ENCODE measurements at places on chromosomes 13 and 19.

DNA sequence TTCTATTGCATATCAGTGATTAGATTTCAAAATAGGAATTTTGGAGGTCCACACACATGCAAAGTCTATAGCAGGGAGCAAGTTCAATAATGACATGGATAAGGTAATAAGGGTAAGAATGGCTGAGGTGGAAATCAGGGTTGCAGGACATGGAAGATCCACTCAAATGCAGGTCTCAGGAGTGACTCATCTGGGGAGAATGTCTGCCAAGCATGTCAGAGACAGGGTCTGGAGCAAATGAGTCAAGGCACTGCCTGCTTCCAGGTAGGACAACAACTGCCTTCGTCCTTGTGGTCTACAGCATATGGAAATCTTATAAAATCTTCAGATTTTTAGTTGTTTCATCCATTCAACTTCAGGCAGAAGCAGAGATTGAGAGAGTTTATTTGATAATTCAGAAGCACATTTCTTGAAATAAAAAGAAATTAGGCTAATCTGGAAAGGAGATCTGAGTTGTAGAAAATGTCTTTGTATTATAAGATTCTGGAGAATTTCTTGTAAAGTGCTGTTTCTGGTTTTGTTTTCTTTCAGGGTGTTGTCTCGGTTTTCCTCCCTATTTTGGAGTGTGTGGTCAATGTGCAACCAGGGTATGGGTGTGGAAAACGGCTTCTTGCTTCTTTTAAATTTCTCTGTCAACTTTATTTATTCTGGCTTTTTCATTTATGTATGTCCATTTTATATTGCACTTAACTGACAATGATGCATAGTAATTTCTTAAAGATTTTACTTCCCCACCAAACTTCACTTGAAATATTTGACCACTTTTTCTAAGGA lies 748.8 kb downstream of the LIG4 start:
- no peak for DNase-seq

DNA sequence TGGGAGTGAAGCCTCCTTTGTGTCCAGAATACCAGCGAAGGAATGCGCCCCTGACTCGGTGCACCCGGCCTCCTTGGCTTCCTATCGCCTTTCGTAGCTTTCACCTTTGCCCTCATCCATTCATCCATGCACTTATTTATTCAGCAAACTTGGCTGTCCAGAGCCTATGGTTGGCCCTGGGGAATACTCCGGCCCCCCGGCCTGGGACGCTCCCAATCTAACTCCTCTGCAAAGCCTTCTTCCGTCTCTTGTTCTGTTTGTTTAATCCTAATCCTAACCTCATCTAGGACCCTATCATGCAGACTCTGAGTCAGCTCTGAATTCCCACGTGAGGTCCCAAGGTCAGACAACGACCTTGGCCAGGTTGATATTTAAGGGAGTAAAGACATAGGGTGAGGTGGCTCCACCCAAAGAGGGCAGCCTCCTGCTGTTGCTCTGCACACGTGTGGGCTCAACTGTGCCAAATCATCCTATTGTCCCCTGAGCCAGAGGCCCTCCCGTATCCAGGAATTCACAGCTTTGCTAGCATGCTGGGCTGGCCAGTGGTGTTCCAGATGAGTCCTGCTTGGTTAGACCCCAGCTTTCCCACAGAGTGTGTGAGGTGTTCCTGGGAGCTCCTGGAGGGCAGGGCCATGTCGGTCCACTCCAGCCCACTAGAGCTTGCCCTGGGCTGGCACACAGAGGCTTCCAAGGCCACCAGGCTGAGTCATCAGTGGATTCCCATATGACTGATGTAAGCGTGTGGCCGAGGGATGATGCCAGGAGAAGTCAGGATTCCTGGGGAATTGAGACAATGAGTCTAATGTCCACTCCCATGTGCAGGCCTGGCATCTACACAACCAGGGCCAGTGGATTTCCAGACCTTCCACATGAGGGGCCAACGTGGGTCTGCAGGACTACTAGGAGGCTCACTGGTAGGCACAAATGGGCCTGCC lies 6.5 kb upstream of the CCNE1 start:
- no peak for DNase-seq

GRCh38 chr19:56142897-56143434 lies 1.9 kb downstream of the ZNF444 start:
- DNase-seq, result no peak

- no peak for DNase-seq
Observed at GRCh38 chr19:29397748-29398147, 128.0 kb upstream of the VSTM2B start.

DNA sequence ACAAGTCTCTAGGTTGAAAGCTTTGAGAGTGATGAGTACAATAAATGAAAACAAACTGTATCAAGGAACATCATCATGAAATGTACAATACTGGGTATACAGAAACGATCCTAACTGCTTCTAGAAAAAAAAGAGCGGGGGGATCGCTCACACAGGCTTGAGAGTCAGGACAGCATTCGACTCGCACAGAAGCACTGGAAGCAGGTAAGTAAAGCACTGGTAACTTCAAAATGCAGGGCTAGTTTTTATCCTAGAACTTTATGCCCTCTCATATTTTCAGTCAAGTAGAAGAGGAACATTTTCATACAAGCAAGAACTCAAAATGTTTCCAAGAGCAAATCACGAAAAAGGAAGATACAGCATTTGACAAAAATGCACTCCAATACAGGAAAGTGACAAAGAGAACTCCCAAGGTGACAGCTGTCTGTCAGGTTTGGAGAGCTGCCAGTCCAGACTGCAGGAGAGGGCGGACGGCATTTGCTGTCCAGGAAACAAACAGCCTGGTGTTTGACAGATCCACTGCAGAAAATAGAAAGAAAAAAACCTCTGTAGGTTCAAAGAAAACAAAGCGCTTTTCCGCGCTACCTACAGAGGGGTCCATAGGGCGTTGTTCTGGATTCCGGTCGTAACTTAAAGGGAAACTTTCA lies 58.2 kb upstream of the XPO4 start:
- DNase-seq, result peak; percentile 62

GRCh38 chr13:35703061-35703460 lies 226.6 kb upstream of the MAB21L1 start:
- DNase-seq, result no peak

DNA sequence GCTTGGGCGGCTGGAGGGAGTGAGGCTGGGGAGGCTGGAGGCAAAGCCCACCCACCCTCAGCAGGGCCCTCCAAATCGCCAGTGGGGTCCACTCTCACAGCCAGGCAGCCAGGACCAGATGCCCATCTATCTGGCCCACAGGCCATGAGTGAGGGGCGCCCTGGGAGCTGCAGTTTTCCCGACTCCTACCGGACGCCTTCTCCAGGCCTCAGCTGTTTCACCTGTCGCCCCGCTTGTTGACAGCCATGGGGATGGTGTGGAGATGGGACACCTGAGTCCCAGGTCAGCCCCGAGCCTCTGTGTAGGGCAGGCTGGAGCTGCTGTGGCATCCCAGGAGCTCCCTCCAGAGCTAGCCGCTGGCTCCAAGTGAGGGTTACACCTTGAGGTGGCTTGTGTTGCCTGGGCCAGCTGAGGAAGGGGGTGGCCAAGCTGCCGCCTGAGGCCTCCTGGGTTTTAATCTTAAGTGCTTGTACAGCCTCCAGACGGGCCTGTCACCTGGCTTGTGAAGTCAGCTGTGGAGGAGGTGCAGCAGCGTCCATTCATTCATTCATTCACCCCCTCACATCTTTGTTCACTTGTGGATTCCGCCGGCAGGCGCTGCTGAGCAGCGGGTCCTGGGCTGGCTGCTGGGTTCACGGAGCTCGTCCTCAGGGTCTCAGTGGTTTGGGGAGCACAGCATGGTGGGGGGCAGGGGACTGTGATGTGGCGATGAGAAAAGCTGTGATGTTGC lies 52.0 kb downstream of the COMP start:
- DNase-seq, result no peak

- DNase-seq, result peak; percentile 70
Observed at GRCh38 chr19:34481861-34482379, 362 bp downstream of the WTIP start.

DNA sequence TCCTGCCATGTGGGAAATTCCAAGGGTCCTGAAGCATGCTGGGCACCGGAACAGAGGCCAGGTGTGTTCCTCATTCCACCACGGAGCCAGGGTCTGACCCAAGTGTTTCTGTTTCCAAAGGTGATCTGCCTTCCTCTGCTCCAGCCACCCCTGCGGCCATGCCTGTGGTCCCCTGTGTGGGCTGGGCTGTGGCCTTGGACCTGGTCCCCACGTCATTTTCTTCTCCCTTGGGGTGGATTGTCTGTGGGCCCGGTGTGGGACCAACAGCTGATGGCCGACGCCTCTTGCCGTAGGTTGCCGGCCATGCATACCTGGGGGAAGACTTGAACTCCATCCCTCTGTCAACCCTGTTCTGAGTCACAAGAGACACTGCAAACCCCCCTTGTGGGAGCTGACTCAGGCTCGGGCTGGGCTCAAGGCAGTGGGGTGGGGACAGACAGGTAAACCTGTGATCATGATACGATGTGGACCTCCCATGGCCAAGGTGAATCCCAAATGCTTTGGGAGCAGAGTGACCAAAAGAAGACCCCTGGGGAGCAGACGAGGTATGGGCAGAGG lies 35.0 kb downstream of the ATP11A start:
- DNase-seq, result no peak

GRCh38 chr19:34088292-34088691 lies 84.0 kb upstream of the LSM14A start:
- no peak for DNase-seq

DNA sequence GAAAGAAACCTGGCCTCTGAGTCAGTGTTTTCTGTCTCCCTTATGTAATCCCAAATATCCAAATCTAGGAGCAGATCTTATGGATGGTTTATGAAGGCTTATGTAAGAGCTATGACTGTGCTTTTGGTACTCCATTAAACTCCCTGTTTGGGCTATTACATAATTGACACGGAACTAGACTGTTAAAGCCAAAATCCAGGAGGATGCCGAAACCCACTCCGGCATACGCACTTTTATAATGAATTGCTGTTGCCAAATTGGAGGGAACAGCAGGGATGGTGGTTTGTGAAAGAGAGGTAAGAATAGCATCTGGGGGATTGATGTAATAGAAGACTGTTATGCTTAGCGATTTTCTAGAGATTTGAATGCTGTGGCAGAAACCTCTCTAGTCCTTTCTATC lies 2.0 kb downstream of the MTUS2 start:
- no peak for DNase-seq

GRCh38 chr19:18021121-18021755 lies 13.3 kb downstream of the ARRDC2 start:
- DNase-seq, result peak; percentile 82

GRCh38 chr13:91014696-91015095 lies 332.8 kb upstream of the MIR17HG start:
- no peak for DNase-seq

DNA sequence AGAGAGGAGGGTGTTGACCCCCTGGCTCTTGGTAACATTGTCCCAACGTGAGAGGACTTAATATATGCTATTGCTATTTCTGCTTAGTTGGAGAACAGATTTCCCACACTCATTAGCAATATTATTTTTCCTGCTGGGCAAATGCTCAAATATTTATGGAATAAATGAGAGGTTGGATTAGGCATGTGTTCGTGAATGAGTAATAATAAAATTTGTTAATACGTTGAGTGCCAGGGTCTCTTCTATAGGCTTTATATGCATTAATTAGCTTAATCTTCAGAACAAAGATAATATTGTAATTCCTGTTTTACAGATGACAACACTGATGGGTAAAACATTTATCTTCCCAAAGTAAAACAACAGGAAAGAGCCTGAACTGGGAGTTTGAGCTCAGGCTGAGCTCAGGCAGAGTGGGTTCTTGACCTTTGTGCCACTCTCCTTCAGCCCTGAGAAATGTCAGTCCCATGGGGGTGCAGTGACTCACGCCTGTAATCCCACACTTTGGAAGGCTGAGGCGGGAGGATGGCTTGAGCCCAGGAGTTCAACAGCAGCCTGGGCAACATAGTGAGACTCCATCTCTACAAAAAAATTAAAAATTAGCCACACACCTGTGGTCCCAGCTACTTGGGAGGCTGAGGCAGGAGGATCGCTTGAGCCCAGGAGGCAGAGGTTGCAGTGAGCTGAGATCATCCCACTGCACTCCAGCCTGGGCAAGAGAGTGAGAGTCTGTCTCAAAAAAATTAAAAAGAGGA lies 1.2 kb downstream of the ZNF233 start:
- DNase-seq, result no peak

- no peak for DNase-seq
Observed at GRCh38 chr19:42512743-42513304, 15.5 kb downstream of the CEACAM1 start.

DNA sequence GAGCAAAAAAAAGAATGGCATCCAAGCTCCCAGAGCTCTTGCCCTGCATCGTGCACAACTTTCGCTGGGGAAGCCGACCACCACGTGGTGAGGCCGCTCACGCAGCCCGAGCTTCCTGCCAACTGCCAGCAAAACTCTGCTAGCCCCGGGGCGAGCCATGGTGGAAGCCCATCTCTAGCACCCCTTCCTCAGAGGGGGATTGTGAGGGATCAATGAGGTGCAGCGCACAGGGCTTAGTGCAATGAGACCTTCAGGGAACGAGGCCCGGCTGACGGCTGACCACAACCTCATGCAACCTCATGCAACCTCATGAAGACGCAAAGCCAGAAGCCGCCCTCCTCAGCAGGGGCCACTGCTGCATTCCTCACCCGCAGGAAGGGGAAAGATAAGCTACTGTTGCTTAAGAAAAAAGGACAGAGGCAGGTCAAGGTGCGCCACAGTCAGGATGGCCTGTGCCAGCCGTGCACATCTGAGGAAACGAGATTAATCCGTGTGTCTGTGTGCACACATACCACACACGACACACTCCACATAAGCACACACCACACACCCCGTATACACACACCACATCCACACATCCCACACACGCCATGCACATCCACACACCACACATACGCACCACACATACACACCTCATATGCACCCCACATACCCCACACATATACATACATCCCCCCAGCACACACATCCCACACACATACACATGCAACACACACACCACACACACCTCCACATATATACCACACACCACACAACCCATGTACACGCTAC lies 9.6 kb downstream of the HSPBP1 start:
- DNase-seq, result no peak

DNA sequence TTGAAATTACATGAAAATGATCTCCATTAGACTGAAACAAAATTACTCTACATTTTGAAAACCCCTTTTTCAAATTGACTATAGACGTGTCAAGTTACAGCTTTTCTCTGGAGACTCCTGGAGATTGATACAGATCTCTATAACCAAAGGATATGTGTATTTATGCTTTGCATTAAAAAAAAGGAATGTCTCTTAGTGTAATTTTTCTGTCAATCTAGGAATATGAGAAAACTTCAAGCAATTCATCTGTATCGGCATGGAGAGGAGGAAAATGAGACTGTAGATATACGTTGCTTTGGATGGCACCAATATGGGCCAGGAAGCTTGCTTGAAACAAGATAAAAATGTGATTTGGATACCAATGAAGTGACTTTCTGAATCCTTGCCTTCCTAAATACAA lies 286.6 kb downstream of the PCDH9 start:
- DNase-seq, result no peak
